ENCODE measurements at places on chromosomes 7 and 10.

GRCh38 chr10:65408401-65408800 is 1517.4 kb upstream of the LRRTM3 start:
- no peak for DNase-seq
- H3K4me3 ChIP-seq: no peak overlapping the region

DNA sequence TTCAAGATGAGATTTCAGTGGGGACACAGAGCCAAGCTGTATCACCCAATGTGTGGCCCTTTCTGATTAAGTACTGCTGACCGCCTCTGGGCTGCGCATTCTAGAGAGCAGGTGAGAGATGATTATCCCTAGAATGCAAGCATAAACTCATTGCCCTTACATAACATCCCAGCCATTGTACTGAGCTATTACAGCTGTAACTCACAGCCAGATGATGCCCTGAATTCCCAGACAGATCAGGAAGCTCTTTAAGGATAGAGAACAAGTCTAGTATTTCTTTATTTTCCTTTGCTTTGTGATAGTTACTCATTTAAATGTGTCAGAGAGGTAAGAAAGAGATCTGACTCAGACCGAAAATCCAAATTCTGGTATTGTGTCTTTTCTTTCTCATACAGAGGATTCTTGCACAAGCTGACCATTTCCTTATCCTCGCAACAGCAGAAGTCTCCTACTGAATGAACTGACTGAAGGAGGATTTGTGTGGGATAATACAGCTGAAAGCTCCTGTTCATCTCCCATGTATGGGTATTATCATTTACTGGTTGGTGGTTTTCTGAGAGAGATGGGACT is 58.4 kb downstream of the ZNF22 start:
- no peaks in the 10 kb centered on the region for H3K4me1 ChIP-seq
- no peak overlapping the region for H3K4me3 ChIP-seq
- no peaks in the 10 kb centered on the region for H3K27me3 ChIP-seq
- H3K27ac ChIP-seq: no peak overlapping the region

DNA sequence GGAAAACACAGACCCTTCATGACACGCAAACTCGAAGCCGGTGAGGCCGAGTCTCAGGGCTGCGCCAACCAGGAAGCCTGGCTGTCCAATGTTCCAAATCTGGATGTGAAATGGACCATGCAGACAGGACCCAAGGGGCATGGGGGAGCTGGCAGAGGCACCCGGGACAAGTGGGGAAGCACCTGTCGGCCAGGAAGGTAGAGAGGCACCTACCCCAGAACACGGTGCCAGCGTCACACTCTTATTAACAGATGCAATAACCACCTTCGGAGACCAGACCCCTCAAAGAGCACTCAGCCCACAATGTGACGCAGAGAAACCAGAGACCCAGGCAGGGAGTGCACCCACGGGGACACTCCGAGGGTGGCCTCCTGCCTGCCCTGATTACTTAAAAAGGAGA is 88.3 kb upstream of the PDGFA start:
- no peak overlapping the region for H3K27ac ChIP-seq
- no peak for DNase-seq
- no peaks in the 10 kb centered on the region for H3K36me3 ChIP-seq
- H3K27me3 ChIP-seq: no peaks in the 10 kb centered on the region
- H3K4me1 ChIP-seq: peaks cover 14% of the 10 kb centered on the region

- peak; percentile 77 for DNase-seq
- H3K27me3 ChIP-seq: peaks cover 100% of the 10 kb centered on the region
- peaks cover 29% of the 10 kb centered on the region for H3K4me1 ChIP-seq
- no peak overlapping the region for H3K27ac ChIP-seq
- H3K4me3 ChIP-seq: no peak overlapping the region
These were observed 6.6 kb upstream of the DLX6 start for GRCh38 chr7:96998744-96999143.

- H3K4me3 ChIP-seq: no peak overlapping the region
- no peaks in the 10 kb centered on the region for H3K36me3 ChIP-seq
- H3K27ac ChIP-seq: no peak overlapping the region
- peaks cover 2% of the 10 kb centered on the region for H3K4me1 ChIP-seq
- DNase-seq: no peak
- H3K27me3 ChIP-seq: no peaks in the 10 kb centered on the region
These were observed 135.6 kb upstream of the HPS1 start for GRCh38 chr10:98582363-98582762.

DNA sequence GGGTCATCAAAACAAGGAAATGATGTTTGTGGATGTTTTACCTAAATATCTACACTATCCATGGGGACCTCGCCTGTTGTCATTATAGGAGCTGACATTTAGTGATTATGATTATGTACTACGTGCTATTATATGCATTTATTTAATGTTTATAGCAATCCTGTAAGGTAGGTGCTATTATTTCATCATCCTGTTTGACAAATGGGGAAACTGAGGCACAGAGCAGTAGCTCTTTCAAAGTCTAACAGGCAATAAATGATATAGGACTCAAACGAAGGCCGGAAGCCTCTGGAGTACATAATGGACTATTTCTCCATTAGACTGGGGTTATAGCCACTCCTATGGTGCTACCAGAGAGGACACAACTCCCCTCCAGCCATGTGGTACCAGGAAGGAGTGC is 60.6 kb upstream of the KDM7A start:
- H3K4me3 ChIP-seq: no peak overlapping the region
- no peak for DNase-seq
- no peaks in the 10 kb centered on the region for H3K4me1 ChIP-seq

GRCh38 chr7:2099048-2099957 is 133.4 kb downstream of the MAD1L1 start:
- no peaks in the 10 kb centered on the region for H3K36me3 ChIP-seq
- DNase-seq: no peak
- H3K4me3 ChIP-seq: no peak overlapping the region
- peaks cover 6% of the 10 kb centered on the region for H3K4me1 ChIP-seq
- H3K27ac ChIP-seq: no peak overlapping the region

DNA sequence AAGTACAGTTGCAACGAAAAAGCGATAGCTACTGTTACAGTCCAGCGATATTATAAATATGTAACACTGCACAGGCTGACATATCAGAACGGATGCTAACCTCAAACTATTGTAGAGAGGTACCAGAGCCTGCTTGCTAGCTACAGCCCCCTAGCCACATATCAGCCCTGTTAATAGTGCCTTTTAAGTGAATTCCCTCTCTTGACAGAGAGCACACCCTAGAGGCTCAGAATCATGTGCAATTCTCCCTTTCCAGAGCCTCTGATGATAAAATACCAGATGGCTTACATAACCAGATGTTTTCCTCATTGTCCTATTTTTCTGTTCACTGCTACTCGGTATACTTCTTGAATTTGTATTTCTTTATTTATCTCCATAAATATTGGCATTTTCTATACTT is 960.7 kb upstream of the CELF2 start:
- H3K36me3 ChIP-seq: no peaks in the 10 kb centered on the region
- H3K27me3 ChIP-seq: no peaks in the 10 kb centered on the region
- no peak overlapping the region for H3K27ac ChIP-seq
- H3K4me1 ChIP-seq: no peaks in the 10 kb centered on the region

Data from neural progenitor cell (in vitro differentiated cells).